Liver (tissue), 10 donors: ENCODE measurements at places on chromosomes 4 and X. TPM values are rescaled to one million over a fixed set of nuclear protein-coding genes. Genes with fewer than 3 reads are reported as not detected.

DNA sequence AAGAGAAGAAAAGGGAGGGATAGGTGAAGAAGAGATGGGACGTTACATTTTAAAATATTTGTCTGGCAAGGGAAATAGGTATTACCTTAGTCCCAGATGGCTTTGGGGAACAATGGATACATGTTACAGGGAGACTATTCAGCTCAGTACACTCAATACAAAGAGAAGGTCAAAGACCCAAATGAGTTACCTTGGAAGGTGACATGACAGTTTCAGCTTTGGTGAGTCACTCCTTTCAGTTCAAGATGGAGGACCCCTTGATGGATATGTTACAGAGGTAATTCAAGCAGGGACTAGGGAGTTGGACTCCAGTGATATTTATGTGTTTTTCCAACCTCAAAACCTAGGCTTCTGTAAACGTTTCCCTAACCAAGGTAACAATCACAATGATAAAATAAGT lies 5.0 kb downstream of the NOA1 start:
- DNase-seq = no peak

DNA sequence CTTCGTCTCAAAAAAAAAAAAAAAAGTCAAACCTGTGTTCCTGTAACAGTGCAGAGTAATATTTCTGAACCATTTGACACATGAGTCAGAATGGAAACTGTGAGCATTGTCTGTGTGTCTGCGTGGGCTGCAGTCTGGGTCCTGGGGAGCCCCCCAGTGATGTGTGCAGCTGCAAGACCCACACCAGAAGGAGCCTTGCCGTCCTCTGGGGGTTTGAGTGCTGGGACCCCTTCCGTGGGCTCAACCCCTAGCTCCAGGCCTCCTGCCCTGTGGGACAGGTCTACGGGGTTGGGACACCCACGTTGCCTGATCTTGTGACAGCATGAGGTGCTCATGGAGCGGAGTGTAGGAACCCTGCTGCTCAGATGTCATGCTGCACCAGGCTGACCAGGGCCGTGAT lies 43.7 kb downstream of the DDX3X start:
- DNase-seq = no peak

DNA sequence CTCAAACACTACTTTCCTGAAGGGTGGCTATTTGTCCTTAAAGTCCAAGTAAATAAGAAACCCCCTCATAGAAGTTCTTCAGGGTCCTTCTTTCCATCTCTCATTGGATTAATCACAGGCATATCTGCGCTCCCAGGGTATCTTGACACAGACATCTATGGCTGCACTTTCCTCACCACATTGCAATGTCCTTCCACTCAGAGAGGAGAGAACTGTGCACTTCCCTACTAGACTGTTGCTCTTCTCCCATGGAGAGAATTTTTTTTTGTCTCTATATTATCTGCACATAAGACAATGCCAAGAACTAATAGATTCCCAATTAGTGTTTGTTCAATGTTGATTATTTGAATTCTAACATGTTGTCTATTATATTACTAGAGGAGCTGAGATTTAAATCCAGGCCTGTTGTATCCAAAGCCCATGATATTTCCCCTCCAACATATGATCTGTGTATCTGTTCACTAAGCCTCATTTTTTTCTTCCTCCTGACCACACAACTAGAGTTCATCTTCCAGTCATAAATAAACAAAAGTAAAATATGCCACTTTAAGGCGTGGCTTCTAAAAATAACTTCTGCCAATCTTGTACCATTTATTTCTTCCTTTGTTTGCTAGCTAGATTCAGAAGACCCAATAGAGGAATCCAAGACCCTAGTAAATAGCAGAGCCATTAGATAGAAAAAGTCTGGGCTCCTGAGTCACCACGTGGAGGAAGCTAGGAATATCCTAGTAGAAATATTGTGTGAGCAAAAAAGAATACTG lies 61.5 kb upstream of the FAM241A start:
- DNase-seq = no peak

DNA sequence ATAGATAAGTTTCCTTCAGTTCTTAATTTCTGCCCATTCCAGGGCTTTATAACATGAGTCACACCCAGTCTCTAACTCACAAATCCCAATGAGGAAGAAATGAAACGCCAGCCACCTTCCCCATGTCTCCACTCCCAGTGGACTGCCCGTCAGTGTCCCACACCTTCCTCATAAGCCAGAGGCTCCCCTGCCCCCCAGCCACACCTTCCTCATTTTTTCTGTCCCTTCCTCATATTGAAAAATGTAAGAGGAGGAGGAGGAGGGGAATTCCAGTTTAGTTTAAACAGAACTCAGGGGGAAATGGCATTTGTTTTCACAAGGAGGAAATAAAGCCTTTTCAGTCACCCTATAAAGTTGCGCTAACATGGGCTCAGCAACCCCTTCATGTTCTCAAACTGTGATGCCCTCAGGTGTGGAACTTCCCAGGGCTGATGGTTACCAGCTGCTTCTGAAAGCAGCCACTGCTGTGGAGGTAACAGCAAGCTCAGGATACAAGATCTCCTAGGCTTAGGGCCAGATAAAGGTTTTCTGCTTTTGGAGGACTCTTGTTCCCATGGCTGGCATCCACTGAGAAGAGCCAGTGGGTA lies 97.8 kb downstream of the PARM1 start:
- DNase-seq = no peak

Gene TXK
- 1.2 TPM for total RNA-seq

DNA sequence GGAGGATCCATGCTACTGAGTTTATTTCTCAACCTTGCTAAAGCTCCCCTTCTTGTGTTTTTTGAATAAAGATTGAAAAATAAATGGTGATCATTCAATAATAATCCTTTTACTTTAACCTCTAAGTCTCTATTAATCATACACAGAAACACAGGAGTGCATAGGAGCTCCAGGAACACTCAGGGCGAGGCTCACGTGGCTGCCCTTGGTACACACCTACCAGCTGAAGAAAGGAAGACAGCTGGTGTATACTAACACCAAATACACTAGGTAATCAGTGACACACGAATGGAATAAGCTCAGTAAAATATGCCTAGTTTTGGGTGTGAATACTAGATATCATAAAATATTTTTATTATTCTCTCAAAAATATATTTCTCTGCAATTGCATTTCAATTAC lies 26.2 kb downstream of the CCDC149 start:
- no peak for DNase-seq

GRCh38 chrX:65697915-65698796 lies 30.7 kb downstream of the MSN start:
- DNase-seq = no peak

DNA sequence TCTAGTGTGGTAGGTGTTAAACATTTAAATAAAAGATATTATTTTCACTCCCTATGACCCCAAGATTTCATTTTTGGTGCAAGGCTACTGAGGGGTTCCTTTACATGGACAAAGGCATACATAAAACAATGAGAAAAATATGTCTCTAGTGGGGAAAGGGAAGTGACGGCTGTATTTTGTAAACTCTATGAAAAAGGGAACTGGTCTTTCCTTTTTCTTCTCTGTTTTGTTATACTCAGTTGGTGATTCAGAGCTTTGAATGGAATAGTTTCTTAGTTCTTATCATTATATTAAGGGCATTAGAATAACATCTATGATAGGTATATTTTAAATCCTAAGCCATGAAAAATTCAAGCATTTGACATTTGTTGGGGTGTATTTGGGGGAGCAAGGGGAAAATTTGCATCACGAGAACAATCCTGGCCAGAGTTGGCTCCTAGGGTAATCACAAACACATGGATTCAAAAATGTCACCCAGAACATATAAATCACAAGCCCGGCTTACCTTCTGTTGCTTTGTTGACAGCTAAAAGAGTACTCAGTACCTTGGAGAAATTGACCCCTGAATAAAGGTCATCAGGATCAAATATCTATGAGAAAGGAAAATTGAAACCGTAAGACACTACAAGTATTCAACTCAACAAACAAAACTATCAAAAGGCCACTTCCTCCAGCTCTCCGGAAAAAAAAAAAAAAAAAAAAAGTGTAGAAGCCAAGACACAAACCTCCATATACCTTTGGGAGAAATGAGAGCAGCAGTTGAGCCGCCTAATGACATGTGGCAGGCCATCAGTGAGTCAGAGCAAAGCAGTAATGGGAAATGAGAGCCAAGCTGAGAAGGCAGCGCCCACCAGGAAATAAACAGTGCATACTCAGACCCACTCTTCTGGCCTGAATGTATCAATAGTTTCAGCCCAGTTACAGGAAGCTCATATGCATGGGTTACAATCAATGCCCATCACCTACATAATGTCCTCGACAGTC lies 33.4 kb downstream of the ARHGEF6 start:
- DNase-seq = no peak

GRCh38 chrX:118558926-118559325 lies 63.3 kb downstream of the DOCK11 start:
- DNase-seq = no peak

Gene AR
- 2.8 TPM for total RNA-seq

GRCh38 chrX:642436-643240 lies 12.0 kb downstream of the SHOX start:
- no peak for DNase-seq

GRCh38 chrX:24479924-24480323 lies 14.8 kb downstream of the PDK3 start:
- no peak for DNase-seq

Gene MID1IP1
- 33.6 TPM for total RNA-seq

DNA sequence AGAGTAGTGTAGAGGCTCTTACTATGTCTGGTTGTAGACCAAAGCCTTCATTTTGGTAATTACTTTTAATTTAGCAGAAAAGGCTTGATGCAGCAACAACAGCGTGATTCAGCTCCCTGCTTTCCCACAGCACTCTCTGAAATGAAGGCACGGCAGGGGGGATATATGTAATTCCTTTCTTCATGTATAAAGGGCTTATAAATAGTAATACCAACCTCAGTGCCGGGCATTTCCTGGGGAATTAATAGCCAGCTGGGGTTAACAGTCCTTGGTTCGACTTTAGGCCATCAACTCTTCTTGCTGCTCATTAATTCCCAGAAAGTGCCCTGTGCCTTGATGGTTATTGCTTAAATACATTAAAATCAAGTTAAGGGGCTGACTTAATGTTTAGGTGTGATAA lies 669.0 kb downstream of the ZNF674 start:
- no peak for DNase-seq

Gene DKK2
- 0.23 TPM for total RNA-seq

- DNase-seq = no peak
Observed at GRCh38 chrX:133916984-133917722, 68.2 kb downstream of the GPC3 start.

Gene GPC4
- 0.23 TPM for total RNA-seq

DNA sequence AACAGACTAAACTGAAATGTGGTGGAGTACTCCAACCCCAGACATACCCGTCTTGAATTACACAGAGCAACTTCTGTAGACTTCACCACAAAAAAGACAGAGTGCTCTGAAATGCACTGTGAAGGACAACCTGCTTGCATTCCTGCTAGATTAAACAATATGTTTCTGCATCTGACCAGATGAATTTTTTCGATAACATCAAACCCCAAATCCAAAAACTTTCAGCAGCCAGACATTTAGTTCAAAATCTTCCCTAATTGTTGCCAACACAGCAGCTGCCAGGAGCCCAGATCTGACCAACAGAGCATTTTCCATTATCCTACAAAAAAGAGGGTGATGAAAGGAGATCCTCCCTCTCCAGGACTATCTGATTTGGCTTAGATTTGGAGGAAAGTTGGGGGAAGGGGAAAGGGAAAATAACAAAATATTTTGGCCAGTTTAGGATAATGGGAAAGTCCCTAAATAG lies 356.5 kb downstream of the PDGFC start:
- no peak for DNase-seq

Gene TSPAN7
- 10.1 TPM for total RNA-seq

GRCh38 chr4:118993333-118993732 lies 104.7 kb downstream of the SYNPO2 start:
- no peak for DNase-seq

Gene HPGD
- 113 TPM for total RNA-seq

DNA sequence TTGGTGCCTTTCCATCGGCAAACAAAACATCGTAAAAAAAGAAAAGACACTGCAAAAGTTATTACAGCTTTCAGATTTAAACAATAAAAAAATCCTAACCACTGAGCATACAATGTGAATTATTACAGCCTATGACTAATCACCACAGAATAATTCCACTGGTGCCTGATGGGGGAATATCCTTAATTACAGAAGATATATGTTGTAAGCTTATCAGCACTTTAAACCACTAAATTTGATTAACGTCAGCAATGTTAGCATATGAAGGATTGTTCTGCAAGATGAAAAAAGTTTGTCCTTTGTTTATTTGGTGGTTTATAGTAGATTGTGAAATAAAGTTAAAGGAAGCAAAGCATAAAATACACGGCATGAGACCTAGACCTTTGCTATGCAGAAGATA lies 210.2 kb upstream of the ADAMTS3 start:
- no peak for DNase-seq

GRCh38 chr4:178026999-178027398 lies 584.8 kb upstream of the AGA start:
- no peak for DNase-seq

GRCh38 chr4:25107827-25108516 lies 52.3 kb downstream of the SEPSECS start:
- no peak for DNase-seq

Gene CSTF2
- total RNA-seq = 11.8 TPM

DNA sequence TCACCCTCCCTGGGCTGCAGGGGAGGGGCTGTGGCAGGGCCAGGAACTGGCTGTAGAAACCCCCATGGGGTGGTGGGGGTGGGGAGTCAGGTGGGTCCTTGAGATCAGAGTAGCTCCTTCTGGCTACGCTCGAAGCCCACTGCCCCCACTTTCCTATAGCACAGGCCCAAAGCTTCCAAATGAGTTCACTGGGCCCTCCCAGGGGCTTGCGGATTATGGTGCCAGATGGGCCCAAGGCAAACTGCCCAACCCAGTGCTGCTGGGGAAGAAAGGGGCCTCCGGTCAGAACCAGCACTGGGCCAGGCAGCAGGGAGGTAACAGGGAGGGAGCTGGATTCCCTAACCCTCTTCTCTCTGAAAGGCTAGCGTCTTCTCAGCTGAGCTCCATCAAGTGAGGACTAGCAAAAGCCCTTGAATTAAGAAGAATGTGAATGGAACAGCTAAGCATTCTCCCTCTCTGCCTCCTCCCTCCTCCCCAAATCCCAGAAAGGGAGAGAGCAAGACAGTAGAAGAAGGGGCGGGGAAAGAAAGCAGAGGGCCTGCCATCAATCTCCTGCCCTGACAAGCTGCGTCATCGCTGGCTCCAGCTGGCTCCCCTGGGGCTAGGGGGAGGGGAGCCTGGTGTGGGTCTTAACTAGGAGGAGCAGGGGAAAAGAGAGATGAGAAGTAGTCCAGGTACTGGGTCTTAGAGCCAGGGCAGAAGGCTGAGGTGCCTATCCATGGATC lies 34.7 kb downstream of the FRMPD3 start:
- no peak for DNase-seq

Gene TGIF2LX
- total RNA-seq = not detected

Gene RRH
- total RNA-seq = 0.08 TPM

DNA sequence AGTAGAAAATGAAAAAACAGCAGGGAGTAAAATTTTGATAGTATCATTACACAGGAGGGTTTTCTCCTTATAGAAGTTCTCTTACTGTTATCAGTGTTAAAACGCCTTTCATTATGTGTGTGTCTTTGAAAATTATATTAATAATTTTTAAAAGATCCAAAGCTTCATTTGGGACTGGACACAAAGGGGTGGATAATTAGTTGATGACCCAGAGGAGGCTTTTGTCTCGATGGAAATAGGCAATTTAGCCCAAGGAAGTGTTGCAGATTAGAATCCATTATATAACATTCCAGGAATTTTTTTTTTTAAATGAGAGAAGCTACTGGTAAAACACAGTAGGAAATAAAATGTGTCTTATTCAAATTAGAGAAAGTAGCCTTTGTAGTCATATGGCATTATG lies 1339.3 kb downstream of the FSTL5 start:
- DNase-seq = no peak

- DNase-seq = no peak
Observed at GRCh38 chr4:180542445-180543100, 1700.6 kb upstream of the TENM3 start.
